ENCODE measurements at places on chromosomes 1 and 21. TPM values are rescaled to one million over a fixed set of nuclear protein-coding genes. Genes with fewer than 3 reads are reported as not detected.

DCDC2B gene
- total RNA-seq = not detected

DNA sequence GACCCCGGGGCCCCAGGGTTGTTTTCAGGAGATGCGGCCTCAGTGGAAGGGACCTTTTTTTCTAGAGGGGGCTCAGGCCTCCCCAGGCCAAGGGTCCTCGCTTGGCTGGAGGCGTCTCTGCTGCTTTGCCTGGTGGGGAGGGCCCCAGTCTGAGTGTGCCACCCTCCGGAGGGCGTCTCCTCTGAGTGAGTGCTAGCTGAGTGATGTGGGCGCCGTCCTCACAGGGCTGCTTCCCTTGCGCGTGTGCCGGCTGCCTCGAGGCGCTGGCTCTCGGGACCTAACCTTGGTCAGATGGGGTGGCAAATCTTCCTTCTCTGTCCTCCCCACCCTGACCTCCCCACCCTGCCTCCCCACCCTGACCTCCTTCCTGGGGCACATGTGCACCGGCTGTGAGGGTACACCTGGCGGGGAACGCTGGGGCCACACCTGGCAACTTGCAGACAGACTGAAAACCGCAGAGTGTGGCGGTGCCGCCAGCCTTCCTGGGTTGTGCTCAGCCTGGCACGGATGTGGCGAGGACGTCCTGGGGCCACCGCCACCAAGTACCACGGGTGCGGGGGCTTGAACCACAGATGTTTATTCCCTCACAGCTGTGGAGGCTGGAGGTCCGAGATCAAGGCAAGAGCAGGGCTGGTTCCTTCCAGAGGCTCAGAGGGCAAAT is 93.0 kb upstream of the TTC34 start:
- no peak for DNase-seq

GRCh38 chr1:192266645-192267044 is 50.1 kb upstream of the RGS21 start:
- DNase-seq = no peak

PTPRC gene
- under 0.01 TPM for total RNA-seq

GRCh38 chr1:17121881-17122280 is 2.6 kb upstream of the PADI2 start:
- DNase-seq = no peak

MAP3K7CL gene
- 8.1 TPM for total RNA-seq

SHISA4 gene
- 18.3 TPM for total RNA-seq

ZFP69B gene
- 6.7 TPM for total RNA-seq

- DNase-seq = peak; percentile 95
Observed at GRCh38 chr1:48018799-48019198, 21.6 kb upstream of the TRABD2B start.

KRTAP19-8 gene
- total RNA-seq = not detected

- no peak for DNase-seq
Observed at GRCh38 chr1:55456971-55457370, 241.8 kb upstream of the USP24 start.

NT5C1A gene
- not detected for total RNA-seq

TSPEAR gene
- total RNA-seq = not detected

AGMAT gene
- 0.45 TPM for total RNA-seq

DNA sequence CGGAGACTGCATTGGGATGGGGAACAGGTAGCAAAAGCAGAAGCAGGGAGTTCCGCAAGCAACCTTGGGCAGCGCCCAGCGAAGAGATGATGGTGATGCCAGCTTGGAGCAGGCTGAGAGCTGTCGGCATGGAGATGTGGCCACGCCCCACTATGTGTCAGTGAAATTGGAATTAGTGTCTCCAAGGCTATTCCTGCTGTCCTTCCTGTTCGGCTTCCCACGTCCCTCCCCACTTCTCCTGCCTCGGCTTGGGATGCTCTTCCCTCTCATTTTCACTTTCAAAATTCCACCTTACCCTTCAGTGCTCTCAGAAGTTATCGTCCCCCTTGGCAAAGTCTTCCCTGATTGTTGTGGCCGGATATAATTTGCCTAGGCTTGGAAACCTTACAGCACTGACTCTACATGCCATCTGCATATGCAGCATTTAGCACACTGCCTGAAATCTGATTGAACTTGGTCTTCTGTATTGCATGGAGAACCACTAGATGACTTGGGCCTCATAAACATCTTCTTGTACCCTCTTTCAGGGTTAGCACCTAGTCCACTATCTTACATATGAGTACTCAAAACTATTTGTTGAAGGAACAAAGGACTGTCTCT is 270.7 kb upstream of the RUNX1 start:
- peak; percentile 50 for DNase-seq

MIXL1 gene
- not detected for total RNA-seq

TACSTD2 gene
- total RNA-seq = 244 TPM

TSPAN1 gene
- 155 TPM for total RNA-seq

DNA sequence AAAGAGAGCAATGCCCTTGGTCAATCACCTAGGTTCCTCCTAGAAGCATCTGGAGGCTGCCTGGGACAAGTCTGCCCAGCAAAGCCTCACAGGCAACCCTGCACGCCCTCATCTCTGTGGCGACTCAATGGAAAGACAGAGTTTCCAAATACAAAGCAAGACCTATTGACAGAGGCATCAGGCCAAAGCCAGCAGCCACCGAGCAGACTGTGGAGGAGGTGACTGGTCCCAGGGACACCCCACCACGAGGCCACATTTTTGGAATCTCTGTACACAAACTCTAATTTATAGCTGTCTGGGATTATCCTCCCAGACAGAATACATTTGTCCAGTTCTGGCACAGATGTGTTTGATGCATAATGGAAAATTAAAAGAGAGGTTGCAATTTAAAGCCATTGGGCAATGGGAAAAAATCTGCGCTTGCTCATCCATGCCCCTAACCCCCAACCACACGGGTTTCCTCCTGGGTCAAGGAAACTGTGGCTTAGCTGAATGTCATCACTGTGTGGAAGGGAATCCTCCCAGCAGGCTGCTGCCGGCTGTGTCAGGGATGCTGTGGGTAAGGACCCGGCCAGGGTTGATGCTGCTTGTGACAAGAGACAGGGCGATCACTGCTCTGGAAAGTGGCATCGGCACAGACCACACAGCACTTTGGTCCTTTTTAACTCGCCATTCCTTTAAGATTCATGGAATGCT is 14.3 kb downstream of the TSPAN2 start:
- DNase-seq = no peak

DNA sequence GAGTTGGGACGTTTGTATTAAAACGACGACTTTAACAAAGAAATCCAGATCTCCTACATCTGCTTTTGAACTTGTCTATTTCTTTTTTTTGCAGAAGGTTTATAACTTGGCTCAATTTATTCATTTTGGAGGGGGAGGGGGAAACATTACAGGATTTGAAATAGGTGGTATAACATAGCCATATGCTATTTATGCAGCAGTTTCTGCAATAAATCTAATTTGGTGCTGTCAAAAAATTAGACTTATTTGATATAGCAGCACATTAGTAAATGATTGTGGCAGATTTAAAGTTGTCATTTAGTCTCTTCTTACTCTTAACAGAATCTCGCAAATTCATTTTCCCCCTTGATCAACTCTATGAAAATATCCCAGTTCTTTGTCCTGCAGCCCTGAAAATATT is 138.2 kb downstream of the SDCCAG8 start:
- no peak for DNase-seq

F13B gene
- total RNA-seq = under 0.01 TPM

DNA sequence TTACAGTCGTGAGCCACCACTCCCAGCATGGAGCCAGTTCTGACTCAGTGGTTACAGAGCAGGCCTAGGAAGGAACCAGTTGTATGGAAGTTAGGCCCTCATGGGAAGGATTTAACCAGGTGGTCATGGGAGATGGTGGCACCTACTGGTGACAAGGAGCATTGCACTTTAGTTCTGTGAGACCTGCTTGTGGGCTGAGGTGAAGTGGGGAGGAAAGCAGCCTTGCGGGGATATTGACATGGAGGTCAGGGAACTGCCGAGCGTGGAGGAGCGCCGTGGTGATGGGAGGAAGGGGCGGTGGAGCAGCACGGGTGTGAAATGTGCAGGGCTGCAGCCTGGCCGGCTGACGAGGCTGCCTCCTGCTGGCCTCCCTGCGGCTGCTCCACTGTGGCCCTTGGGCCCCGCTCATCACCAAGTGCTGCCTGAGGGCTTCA is 100.4 kb downstream of the GALNT2 start:
- peak; percentile 50 for DNase-seq

DNA sequence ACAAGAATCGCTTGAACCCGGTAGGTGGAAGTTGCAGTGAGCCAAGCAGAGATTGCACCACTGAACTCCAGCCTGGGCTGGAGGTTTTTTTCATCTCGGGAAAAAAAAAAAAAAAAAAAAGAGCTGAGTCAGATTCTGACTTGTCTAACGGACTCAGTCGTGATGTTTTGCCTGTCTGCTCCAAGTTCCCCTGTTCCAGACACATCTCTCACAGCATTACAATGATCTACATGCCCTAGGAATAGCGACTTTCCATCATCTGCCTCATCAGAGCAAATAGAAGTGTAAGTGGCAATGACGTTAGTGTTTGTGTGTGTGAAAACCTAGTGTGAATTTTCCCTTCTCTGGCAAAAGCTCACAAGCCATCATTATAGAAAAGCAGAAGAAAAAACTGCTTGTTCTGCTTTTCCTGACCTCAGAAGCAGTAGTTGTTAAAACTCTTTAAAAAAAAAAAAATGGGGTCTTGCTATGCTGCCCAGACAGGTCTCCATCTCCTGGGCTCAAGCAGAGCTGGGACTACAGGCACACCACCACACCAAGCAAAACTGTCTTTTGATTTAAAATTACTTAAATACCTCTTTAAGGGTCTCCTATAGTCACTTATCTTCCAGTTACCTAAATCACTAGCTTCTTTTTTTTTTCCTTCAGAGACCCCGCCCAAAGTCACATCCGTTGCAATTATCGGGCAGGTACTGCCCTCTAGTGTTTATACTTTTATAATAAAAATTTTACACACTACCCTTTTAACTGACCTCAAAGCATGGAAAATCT is 37.3 kb downstream of the PLEKHO1 start:
- peak; percentile 23 for DNase-seq

DNA sequence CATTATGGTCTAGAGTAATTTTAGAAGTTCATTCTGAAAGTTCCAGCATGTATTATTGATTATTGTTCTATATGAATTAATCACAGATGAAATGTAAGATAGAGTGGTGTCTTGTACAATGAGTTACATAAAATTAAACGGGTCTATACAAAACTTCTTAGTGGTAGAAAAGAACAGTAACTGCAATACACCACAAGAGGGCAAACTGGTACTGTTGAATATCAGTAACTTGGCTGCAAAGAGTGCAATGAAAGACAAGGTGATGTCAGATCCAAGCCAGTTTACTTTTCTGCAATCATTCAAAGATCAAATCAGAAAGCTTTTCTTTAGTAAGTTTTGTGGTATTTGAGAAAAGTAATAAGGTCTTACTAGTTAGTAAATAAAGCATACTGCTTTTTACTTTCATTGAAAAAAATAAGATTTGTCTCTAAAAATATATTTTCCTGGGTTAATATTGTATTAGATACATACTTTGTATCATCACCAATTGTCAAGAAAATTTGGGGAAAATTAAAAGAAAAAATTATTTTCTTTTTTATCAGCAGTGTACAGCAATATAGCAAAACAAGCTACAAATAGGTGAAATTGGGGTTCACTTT is 66.4 kb upstream of the BTG3 start:
- peak; percentile 43 for DNase-seq

DNA sequence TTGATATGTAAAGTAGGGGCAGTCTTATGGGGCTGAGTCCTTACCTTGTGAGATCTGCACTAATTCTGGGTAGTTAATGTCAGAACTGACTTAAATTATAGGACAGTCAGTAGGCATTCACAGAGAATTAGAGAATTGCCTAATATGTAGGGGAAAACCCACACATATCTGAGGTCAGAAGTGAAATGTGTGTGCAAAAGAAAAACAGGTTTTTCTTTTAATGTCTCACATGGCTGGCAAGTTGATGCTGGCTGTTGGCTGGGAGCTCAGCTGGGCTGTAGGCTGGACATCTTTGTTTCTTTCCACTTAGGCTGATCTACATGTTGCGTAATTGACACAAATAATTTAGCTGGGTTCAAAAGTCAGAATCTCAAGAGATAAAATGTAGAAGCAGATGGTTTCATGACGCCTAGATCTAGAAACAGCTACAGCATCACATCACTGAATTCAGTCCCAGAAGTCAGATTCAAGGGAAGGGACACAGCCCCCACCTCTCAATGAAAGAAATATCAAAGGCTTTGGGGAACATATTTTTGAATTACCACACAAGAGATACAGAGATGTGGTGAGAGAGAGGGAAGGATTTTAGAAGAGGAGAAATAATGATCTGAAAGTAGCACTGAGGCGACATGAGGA is 98.9 kb downstream of the TNFSF18 start:
- peak; percentile 91 for DNase-seq

GRCh38 chr1:158572226-158572625 is 1.8 kb upstream of the OR6P1 start:
- no peak for DNase-seq

GRCh38 chr1:30120245-30121000 is 603.0 kb downstream of the MATN1 start:
- DNase-seq = no peak

- DNase-seq = no peak
Observed at GRCh38 chr1:89070509-89070908, 5.5 kb upstream of the GBP1 start.

DNA sequence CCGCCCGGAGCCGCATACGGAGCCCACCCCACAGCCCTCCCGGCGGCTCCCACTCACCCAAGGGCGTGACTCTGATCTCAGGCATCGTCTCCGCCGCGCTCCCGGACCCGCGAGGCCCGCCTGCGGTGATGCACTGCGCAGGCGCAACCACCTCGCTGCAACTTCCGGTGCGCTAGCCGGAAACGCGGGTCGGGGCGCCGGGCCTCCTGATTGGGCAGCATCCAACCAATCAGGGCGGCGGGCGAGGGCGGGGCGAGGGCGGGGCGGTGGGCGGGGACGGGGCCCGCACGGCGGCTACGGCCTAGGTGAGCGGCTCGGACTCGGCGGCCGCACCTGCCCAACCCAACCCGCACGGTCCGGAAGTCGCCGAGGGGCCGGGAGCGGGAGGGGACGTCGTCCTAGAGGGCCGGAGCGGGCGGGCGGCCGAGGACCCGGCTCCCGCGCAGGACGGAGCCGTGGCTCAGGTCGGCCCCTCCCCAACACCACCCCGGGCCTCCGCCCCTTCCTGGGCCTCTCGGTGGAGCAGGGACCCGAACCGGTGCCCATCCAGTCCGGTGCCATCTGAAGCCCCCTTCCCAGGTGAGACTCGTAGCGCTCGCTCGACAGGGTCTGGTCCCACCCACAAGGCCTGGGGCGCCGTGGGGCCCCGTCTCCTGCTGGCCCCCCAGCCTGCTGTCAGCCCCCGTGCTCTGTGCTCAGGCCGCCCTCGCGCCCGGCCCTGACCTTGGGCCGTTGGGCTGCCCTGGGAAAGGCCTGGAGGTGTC is at the start of the genes CPTP and INTS11:
Gene CPTP (plus strand): TSS at position 279 of the 764 bp plus-strand sequence. CDS start 2,109 bp downstream, outside the sequence.
Gene INTS11 (minus strand): TSS at position 137 of the 764 bp plus-strand sequence. CDS start 52 bp downstream, at position 85.
- DNase-seq = peak; percentile 86

- no peak for DNase-seq
Observed at GRCh38 chr21:43190951-43191350, 22.1 kb downstream of the CRYAA start.

GRCh38 chr1:44154049-44154448 is 12.6 kb upstream of the KLF18 start:
- no peak for DNase-seq

- no peak for DNase-seq
Observed at GRCh38 chr1:234140388-234140787, 232.9 kb upstream of the COA6 start.

SLC30A2 gene
- under 0.01 TPM for total RNA-seq

Measured in mammary epithelial cell (primary cell).